ENCODE measurements at places on chromosomes 3 and 15. TPM values are rescaled to one million over a fixed set of nuclear protein-coding genes. Genes with fewer than 3 reads are reported as not detected.

GRCh38 chr3:16486951-16487480 lies 26.5 kb downstream of the RFTN1 start:
- no peak for DNase-seq

GRCh38 chr3:168058481-168058880 lies 37.2 kb downstream of the GOLIM4 start:
- no peak for DNase-seq

DNA sequence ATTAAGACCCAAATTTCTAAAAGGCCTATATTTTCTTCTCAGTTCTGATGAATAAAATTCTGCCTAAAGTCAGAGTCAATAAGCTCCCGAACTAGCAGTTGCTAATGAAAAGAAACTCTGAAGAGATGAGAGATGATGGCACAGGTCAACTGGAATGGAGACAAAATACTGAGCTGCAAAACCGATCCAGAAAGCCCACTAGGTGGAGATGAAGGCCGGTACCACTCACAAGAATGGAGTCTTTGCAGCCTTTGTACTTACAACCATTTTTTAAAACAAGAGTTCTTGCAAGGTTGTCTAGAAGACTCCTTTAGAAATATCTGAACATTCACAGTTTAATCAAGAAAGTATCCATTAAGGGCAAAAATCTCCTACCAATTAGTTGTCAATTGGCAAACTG lies 119.9 kb upstream of the TJP1 start:
- DNase-seq = no peak

- DNase-seq = no peak
Observed at GRCh38 chr3:128426128-128426921, 40.4 kb downstream of the DNAJB8 start.

GRCh38 chr3:130658678-130659077 lies 88.0 kb downstream of the PIK3R4 start:
- DNase-seq = peak; percentile 16

Gene ABI3BP
- not detected for total RNA-seq

Gene ERICH6
- not detected for total RNA-seq

GRCh38 chr15:60635507-60636352 lies 156.8 kb upstream of the ICE2 start:
- no peak for DNase-seq

- no peak for DNase-seq
Observed at GRCh38 chr3:143314251-143315093, 194.9 kb downstream of the CHST2 start.

Gene SPSB4
- 0.58 TPM for total RNA-seq

- DNase-seq = no peak
Observed at GRCh38 chr3:46141813-46142212, 66.3 kb downstream of the CCR1 start.

- peak; percentile 37 for DNase-seq
Observed at GRCh38 chr3:124986192-124987143, 51.9 kb upstream of the MUC13 start.

- DNase-seq = no peak
Observed at GRCh38 chr3:177795859-177796258, 598.6 kb upstream of the TBL1XR1 start.

GRCh38 chr3:191283400-191283799 lies 45.8 kb upstream of the CCDC50 start:
- no peak for DNase-seq

- no peak for DNase-seq
Observed at GRCh38 chr15:89383365-89384175, 48.9 kb upstream of the POLG start.

Gene C3orf20
- not detected for total RNA-seq

GRCh38 chr3:32424581-32425250 lies 33.1 kb downstream of the CMTM7 start:
- no peak for DNase-seq

GRCh38 chr3:8441969-8442559 lies 59.6 kb upstream of the LMCD1 start:
- DNase-seq = no peak

DNA sequence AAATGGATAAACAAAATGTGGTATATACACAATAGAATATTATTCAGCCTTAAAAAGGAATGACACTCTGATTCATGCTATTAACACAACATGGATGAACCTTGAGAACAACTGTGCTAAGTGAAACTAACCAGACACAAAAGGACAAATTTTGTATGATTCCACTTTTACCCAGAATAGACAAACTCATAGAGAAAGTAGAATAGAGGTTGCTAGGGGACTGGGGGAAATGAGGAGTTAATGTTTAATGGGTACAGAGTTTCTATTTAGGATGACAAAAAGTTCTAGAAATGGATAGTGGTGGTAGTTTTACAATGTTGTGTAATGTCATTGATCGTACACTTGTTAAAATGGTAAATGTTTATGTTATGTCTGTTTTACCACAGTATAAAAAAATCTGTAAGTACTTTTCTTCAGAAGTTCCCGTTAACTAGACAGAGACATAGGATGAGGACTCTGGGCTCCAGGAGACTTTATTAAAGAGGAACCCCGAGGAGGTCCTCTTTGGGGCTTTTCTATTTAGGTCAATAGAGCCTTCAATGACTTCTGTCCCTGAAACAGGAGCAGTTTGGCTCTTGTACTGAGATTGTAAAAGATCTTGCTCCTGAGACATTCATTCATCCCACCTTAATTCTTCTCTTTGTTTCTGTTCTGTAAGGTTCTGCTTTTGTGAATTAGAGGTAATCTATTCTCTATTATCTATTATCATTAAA lies 24.5 kb downstream of the ABHD6 start:
- DNase-seq = no peak

GRCh38 chr15:56929399-56929798 lies 11.0 kb downstream of the TCF12 start:
- DNase-seq = no peak

DNA sequence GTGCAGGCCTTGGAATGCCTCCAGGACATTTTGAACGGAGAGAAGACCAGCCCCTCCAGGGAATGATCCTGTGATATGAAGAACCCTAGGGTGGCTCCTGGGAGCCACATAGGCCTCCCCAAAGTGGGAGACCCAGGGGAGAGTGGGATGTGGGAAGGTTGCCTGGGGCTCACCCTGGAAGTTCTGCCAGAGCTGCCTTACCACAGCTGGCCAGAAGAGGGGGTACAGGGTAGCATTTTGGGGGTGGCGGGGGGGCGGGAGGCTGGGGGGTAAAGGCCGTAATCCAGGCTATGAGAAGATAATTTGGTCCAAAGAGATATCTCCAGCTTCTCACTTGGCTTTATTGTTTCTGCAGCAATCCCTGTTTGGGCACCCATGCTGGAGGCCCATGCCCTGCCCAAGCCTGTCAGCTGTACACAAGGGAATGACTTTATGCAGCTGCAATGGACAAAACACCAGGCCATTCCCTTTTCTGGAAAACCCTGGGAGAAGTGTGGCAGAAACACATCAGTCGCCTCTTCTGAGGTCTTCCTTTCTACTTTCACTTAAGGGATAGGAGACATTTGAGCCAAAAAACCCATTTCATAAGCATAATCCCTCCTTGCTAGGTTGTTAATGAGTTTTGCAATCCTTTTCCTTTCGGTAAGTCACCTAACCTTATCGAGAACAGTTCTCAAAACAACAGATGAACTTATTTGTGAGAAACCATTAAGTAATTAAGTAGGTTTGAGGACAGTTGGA lies 11.0 kb upstream of the MUSTN1 start:
- DNase-seq = no peak

DNA sequence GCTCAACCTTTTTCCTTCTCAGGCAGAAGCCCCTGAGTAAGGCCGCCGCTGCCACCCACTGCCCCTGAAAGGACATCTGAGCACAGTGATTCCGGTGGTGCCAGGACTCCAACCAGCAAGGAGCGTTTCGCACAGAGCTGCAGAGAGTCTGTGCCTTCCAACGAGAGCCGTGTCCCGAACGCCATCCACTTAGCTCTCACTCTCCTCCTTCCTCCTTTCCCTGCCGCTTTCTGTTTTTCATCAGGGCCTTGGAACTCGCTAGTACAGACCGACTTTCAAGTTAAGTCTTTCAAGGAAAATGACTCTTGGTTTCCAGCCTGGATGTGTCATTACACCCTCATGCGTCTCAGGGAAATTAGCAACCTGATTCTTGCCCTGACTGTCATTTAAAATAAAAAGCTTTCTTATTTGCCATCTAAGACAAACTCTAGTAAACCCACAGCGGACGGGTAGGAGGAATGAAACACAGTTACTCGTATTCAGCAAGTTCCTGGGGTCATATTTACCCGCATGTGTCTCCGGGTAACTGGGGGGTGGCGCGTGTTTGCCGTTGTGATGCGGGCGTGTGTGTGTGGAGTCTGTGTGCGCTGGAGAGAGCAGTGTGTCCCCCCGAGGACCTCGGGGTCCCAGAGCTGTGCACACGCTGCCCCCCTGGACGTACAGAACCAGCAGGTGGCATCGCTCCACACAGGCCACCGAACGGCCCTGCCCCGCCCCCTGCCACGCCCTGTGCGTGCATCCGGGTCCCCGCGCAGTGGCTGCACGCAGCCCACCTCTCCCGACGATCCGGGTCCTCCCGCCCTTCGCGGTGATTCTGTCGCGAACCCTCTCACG lies 30.4 kb upstream of the ALDH1A3 start:
- no peak for DNase-seq

GRCh38 chr15:30956216-30957124 lies 35.0 kb downstream of the MTMR10 start:
- no peak for DNase-seq

DNA sequence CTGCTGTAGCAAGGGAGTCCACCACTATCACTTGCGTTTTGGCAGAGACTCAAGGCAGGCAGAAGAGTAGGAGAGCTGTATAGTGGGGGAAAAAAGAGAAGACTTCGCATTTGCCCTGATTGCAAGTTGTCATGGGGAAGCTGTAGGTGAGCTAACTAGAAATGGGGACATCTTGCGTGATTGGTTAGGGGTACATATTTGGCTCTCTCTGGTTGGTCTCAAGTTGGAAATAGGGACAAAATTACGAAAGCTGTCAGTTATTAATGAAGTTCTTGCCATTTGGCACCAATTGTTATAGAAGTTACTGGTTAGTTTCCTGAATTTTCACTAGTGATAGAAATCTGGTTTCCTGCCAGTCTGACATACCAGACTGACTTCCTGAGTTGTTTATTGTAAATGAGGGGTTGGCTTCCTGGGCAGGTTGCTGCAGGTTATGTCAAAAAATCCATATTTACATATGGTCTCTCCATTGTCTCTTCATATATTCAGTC lies 8.2 kb upstream of the SENP7 start:
- no peak for DNase-seq

- DNase-seq = no peak
Observed at GRCh38 chr3:53069422-53070068, 23.7 kb upstream of the SFMBT1 start.

DNA sequence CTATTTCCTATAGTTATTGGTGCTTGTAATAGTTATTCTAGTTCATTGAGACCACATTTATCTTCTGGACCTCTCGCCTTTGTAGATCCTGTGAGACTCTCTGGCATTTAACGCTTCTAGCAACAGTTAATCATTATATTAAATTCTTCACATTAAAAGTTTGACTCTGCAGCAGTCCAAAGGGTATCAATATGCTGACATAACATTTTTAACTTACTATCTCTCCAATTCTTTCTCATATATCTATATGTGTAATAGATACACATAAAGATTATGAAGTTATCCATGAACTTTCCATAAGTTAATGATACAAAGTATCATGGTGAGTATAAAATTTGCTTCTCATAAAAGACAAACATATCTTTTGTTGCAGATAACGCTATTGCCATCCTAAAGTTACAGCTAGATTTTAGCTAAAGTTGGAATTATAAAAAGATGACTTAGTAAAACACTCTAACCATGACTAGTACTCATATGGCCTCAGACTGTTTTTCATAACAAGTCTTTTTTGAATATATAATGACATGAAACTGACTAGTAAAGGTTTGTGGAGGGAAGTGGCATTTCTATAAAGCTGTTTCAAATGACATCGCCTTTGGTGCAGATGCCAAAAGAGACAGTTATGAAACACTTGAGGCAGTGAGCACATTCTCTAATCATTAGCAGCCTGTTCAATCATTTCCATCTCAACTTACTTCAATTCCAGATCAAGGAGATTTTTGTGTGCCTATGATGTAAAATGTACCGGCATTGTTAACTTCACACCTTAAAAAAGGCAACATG lies 379.3 kb upstream of the CBLB start:
- peak; percentile 48 for DNase-seq

Gene OCA2
- total RNA-seq = not detected

DNA sequence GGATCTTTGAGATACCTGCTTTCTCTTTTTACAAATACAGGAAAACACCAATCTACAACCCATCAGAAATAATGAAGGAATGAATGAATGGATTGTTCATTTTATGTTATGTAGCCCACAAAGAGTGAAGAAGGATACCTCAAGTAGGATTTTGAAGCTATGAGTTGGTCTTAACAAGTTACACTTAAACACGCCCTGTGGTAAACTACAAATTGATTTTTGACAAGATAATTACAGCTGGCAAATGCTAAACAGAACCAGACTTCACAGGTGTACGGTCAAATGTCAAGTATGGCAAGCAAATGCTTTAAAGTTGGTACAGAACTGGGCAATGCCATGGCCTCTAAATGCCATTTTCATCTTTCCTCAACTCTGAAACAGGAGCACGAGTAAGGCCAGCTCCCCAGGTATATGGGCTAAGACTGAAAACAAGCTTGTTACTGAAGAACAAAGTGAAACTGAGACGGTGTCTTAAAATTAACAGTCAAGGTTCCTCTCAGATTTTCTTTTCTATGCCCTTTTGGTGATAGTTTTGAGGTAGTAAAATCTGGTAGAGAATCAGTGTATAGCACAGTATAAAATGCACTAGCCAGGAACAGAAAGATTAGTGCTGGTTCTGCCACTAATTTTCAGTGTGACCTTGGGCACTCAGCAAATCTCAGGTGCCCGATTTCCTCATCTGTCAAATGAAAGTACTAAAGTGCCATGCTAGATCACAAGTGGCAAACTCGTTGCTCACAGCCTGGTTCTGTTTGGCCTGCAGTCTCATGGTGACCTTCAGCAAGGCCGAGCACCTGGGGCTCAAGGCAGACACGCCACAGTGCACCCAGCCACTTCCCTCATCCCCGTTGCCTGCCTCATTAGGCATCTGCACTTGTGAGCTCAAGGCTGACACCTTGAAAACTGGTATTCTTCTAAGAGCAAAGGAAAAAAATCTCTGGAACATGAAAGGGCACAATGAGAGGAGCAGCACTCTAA lies 9.5 kb downstream of the RUVBL1 start:
- DNase-seq = no peak

DNA sequence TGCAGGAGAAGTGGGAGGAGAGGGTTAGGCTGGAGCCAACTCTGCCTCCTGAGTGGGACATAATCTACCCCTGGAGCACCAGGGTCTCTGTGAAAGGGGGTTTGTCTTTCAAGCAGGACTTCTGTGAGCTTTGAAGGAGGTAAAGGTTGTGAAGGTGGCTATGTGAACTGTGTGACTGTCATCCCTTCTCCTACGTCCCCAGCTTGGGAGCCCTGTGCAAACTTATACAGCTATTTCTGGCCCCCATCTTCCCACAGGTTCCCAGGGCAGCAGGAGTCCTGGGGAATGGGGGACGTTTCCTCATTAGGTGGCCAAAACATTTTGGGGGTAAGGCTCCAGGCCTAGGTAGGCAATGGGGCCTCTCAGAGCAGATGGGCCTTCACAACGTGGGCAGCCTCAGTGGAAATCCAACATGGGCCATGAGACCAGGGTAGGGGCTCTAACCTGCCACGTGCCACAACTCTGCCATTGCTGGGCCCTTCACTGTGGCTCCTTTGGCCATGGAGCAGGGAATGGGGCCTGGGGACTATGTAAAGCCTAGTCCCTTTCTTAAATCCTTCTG lies 3.5 kb downstream of the VIPR1 start:
- DNase-seq = no peak

- DNase-seq = no peak
Observed at GRCh38 chr3:171747223-171747920, 62.9 kb downstream of the PLD1 start.
